ENCODE measurements at places on chromosomes 3 and 15.

DNA sequence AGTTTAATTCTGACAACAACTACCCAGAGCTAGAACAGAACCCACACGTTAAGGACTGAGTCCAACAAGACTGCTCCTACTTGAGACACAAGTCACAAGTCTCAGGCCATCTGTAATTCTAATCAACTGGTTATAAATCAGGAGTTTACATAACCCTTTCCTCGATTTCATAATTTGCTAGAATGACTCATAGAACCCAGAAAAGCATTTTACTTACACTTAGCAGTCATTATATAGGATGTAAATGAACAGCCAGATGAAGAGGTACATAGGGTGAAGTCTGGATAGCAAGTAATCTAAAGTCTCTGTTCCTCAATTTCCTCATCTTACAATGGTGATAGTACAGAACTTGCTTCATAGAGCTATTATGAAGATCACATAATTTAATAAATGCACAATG is 1018.2 kb downstream of the DIPK2A start:
- no peak for DNase-seq

GRCh38 chr3:46132565-46132964 is 75.5 kb downstream of the CCR1 start:
- no peak for DNase-seq

- DNase-seq: peak; percentile 52
Measured at GRCh38 chr3:83649692-83650091, 1309.1 kb upstream of the CADM2 start.

- no peak for DNase-seq
Measured at GRCh38 chr3:134038716-134039115, 9.0 kb upstream of the SLCO2A1 start.

GRCh38 chr3:124599147-124599765 is 131.0 kb upstream of the UMPS start:
- no peak for DNase-seq

DNA sequence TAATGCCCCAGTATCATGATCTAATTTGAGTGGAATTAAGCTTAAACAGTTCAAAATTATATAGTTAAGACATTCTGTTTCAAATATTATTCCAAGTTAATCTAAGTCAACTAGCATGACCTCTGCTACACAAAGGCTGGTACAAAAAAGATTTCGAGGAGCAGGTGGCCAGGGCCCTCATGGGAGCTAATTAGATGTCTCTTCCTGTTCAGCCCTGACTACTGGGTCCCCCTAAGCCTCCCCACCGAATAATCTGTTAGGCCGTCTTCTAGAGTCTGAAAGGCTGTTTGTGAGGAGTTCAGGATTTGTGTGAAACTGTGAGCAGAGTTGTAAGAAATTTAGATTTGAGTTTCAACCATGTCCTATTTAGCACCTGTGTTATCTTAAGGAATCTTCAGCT is 75.4 kb downstream of the PPM1L start:
- DNase-seq: no peak

Measured in ascending aorta (tissue), 2 donors.